ENCODE measurements at places on chromosomes 6 and 20.

DNA sequence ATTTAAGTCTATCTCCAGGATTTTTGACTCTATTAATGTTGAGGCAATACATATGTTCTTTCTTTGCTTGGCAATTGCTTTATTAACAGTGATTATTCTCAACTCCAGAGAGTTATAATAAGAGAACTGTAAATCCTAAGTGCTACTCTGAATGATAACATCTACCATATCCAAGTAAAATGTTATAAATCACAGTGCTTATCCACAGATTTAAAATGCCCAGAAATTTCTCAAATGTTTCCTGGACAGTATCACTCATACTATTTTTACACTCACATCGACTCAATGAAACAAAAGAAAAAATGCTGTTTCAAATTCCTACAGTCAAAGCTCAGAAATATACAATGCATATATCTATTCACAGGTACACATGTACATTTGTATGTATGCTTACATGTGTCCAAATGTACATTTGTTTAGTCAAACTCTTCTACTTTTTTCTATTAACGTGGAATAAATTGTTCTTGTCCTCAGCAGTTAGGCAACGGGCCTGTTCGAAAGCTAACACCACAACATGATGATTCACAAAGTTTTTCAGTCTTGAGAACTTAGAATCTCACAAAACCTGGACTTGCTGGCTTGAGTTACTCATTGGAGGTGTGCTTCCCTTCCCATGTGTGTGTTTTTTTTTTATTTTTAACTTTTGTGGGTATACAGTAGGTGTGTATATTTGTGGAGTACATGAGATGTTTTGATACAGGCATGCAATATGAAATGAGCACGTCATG lies 193.0 kb downstream of the GJA10 start:
- DNase-seq, result no peak

GRCh38 chr20:11186301-11187008 lies 512.7 kb upstream of the JAG1 start:
- peak; percentile 84 for DNase-seq

DNA sequence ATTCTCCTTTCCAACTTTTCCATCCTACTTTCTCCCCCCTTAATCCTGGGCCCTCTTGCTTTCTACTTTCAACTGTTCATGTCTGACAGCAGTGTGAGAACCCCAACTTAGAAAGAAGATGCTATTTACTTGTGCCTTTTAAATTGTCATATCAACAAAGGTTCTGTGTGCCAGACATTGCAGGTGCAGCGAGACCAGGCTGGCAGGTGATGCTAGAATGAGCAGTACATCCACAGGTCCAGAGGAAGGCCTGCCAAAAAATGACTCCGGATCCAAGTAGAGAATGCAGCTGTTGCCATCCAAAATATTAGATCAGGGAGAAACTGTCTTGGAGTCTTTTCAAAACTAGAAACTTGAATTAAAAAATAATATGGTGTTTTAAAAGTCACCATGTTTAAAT lies 510.5 kb downstream of the LMBRD1 start:
- no peak for DNase-seq

- peak; percentile 86 for DNase-seq
These were observed 536.0 kb downstream of the BCKDHB start for GRCh38 chr6:80642452-80642851.

DNA sequence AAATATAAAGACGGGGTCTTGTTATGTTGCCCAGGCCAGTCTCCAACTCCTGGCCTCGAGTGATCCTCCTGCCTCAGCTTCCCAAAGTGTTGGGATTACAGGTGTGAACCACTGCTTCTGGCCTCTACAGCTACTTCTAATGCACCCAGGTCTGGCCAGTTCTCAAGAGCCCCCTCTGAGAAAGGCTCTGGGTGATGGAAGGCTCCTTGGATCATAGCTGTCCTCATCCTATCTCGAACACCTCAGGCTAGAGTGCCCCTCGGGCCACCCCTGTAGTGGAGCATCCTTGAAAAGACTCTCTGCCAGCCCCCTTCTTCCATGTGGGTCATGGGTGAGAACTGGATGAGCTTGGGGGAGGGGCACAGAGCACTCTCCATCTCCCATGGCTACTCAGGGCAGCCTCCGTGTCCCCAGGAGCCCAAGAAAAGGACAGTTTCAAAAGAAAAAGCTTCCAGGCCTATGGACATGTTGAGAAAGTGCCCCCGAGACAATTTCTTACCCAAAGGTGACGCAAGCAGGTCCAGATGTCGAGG lies 714 bp upstream of the MYLK2 start:
- no peak for DNase-seq

GRCh38 chr6:146642921-146643320 lies 44.1 kb downstream of the ADGB start:
- no peak for DNase-seq

DNA sequence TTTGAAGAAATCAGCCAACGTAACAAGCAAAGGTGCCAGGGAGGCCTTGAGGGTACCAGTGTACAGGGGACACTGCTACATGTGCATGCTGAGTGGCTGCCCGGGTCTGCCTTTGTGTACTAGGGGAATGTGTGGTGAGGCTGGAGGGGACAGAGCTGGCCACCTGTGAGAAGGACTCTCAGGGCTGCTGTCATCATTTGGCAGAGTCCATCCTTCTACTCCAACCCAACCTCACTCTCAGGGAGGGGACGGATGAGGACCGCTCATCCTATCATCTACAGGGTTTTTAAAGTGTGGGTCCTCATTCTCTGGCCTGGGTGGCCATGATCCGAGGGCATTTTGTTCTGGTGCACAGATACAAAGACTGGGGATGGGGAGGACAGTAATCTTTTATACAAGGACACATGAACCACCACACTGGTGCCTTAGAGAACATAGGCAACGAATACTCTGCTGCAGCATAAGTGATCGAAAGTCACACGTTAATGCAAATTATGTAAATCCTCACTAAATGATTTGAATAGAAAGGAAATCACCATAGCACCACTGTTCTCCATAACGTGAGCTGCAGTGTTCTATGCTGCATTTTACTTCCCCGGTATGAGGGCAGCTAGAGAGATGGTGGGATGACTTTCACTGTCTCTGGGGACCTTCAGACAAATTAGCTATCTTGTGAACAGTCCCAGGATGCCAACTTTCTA lies 181.4 kb downstream of the GMPR start:
- DNase-seq, result no peak

DNA sequence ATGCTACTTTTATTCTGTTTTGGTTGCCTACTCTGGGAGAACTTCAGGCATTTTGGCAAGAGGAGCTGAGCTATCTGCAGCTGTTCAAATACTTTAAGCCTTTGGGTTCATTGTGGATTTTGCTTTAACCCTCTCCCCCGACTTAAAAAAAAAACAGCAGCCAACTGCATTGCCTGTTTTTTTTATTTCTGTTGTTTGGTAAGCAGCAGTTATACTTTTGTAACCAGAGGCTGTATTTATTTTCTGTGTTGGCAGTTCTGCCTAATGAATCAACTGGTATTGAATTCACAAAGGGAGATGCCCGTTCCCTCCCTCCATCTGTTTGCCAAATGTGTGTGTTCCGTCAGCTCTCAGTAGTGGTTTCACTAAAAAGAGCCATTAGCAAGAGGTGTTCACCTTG lies 484.0 kb downstream of the UTRN start:
- DNase-seq, result no peak

- peak; percentile 94 for DNase-seq
These were observed 44.7 kb downstream of the NCOA3 start for GRCh38 chr20:47546184-47547033.

GRCh38 chr20:20970841-20971240 lies 135.3 kb downstream of the LINC00237 start:
- DNase-seq, result no peak

DNA sequence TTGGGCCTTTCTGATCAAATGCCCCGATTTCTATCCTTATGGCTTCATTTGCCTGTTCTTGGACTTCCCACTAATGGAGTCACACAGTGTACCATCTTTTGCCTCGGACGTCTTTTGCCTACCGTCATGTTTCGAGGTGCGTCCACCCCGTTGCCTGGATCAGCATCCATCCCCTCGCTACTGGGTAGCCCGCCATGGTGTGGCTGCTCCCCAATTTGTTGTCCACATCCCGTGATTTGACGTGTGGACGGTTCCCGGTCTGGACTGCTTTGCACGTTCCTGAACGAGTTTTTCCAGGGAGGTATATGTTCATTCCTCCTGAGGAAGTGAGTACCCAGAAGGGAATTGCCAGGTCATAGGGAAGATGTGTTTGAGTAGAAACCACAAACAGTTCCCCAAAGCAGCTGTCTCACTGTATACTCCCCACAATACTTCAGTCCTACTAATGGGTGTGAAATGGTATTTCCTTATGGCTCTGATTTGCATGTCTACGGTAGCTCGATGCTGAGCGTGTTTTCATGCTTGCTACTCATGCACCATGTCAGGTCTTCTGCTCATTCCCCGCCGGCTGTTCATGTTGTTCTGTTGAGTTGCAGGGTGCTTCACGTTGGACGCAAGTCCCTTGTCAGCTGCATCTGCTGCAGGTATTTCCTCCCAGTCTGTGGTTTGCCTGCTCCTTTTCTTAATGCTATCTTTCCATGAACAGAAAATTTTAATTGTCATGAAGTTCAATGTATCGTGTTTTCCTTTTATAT lies 86.8 kb upstream of the AFDN start:
- DNase-seq, result no peak

DNA sequence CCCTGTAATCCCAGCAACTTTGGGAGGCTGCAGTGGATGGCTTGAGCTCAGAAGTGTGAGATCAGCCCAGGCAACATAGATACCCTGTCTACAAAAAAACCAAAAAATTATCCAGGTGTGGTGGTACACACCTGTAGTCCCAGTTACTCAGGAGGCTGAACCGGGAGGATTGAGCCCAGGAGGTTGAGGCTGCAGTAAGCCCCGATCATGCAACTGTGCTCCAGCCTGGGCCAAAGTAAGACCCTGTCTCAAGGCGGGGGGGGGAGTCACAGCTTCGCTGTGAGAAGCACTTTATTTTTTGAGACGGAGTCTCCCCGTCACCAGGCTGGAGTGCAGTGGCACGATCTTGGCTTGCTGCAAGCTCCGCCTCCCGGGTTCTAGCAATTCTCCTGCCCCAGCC lies 54.2 kb downstream of the EZR start:
- no peak for DNase-seq

- peak; percentile 12 for DNase-seq
These were observed 838 bp downstream of the STMN3 start for GRCh38 chr20:63652192-63652980.

DNA sequence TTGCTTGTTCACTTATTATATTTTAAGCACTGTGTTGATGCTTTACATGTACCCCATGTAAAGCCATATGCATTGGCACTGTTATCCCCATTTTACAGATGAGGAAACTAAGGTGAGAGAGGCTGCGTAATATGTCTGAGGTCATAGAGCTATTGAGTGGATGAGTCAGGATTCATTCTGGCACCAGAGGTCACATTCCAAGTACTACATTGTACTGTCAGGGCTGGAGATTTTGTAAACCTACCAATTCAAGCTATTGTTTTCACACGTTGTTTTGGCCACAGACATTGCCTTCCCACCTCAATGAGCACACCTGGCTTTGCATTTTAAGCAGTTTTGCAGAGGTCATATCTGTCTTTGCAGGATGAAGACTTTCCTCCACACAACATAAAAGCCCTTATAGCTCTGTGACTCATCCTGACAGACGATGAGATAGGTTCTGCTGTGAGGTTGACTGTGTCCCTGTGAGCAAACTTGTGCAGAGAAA lies 33.2 kb downstream of the ANKS1A start:
- DNase-seq, result peak; percentile 68

DNA sequence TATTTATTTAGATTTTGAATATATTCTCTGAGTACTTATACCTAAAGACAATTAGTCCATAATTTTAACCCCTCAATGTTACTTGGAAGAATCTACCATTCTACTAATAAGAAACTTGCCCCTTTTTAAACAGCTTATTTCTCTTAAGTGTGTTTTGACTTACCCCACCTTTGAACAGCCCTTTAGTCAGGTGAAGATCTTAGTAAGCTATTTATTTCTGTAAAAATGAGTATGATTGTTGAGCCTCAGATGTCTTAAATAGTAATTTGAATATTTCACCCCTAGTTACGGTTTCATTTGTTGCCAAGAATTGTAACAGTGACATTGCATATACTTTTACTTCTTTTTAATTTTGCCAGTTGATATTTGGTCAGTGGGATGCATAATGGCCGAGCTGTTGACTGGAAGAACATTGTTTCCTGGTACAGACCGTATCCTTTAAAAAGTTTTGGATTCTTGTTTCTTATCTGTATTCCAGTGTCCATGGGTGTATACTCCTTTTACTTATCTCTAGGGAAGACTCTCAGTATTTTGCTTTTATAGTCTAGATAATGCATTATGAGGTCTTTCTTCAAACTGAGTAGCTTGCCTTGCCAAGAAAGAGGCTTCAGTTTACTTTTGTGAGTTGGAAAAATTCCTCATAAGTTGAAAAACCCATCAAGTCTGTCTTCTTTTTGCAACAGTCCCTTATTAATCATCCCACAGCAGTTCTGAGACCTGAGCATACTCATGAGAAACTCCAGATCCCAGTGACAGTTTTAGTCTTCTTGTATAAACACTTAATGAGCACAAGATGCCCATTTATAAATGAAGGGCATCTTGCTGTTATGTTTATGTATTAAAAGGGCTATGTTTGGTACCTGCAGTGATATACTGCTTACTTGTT lies 48.8 kb downstream of the MAPK14 start:
- no peak for DNase-seq

GRCh38 chr6:31907158-31907813 lies 5.4 kb upstream of the ZBTB12 start:
- peak; percentile 61 for DNase-seq

GRCh38 chr6:71404967-71405278 lies 116.3 kb downstream of the OGFRL1 start:
- DNase-seq, result no peak

DNA sequence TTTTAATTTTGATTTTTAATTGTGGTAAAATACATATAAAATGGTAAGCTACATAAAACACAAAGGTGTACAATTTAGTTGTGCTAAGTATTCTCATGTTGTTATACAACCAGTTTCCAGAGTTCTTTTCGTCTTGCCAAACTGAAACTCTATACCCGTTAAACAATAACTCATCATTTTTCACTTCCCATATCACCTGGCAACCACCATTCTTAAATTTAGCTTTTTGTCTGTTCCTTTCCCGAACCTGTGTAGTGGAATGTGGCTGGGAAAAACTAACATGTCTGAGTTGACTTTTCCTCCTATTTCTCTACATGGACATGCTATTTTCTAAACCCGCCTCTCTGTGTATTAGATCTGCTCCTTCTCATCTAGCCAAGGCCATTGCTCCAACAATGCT lies 27.6 kb downstream of the RPRD1B start:
- DNase-seq, result no peak

GRCh38 chr6:133460101-133460500 lies 218.9 kb downstream of the EYA4 start:
- no peak for DNase-seq

- no peak for DNase-seq
These were observed 9.6 kb downstream of the JARID2 start for GRCh38 chr6:15255481-15255880.

GRCh38 chr6:117918454-117918853 lies 11.4 kb downstream of the SLC35F1 start:
- DNase-seq, result no peak

Data from EH (cell line).